D721Med (cell line): ENCODE measurements at places on chromosomes 1 and 21.
A peak's percentile ranks its signal among the peaks of the same experiment; 100 is the strongest.

DNA sequence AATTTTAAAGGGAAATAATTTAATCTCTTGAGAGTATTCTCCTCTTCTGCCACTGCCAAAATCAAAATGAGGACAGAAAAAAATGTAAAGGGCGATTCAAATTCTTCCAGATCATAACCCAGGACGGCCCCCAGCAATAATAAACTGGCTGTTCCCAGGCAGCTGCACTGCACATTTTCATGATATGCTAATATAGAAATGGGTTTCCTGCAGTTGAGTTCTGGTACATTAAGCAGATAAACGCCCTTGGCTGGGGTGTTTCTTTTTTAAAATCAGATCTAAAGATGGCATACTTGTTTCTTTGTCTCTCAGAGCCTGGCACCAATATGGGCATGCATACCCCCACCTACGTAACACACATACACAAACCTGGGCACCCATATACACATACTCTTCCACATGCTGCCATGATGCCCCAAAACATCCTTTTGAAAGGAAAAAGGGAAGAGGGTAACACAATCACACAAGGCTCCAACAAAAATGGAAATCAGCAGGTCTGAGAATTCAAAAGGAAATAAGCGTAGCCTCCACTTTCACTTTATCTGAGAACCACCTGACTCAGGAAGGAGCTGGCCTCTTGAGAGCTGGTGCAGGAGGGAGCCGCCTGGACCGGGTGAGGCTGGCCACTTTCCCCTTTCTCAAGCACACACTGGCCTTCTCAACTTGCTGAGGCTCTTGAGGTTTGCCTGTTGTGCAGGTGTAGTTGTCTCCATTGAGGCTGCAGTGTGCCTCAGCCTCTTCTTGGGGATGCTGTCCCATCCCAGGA lies 653.4 kb downstream of the KIF26B start:
- no peak for DNase-seq

DNA sequence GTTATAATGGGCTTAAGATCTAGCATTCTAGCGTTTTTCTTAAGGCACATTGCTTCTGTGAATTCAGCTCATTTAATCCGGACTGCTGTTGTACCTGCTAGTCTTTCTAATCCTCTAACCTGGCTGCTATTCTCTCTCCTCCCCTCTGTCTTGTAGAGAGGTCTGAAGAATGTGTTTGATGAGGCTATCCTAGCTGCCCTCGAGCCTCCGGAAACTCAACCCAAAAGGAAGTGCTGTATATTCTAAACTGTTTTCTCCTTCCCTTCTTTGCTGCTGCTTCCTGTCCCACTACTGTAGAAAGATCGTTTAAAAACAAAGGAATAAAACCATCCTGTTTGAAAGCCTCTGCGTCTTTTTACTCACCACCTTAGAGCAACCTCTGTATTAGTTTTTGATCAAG lies 37.3 kb downstream of the CDC42 start:
- DNase-seq, result no peak

DNA sequence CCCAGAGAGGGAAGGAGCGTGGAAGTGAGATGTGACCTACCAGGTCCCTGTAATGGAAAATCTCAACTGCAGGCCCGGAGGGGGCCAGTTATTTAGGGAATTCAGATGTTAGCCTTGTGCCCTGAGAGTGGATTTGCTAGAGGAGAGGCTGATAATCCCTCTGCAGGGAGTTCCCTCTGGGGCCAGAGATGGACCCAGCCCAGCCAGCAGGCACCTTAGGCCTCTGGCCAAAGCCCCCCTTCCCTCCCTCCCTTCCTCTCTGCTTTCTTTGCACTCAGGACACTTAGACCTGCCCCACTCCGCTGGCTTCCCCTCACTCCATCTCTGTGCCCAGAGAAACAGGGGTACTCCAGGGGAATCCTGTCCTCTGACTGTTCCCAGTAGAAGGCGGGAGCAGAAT lies 1.5 kb upstream of the ATP1A2 start:
- DNase-seq, result no peak

- DNase-seq, result no peak
Measured at GRCh38 chr21:43269440-43269839, 100.6 kb downstream of the CRYAA start.

DNA sequence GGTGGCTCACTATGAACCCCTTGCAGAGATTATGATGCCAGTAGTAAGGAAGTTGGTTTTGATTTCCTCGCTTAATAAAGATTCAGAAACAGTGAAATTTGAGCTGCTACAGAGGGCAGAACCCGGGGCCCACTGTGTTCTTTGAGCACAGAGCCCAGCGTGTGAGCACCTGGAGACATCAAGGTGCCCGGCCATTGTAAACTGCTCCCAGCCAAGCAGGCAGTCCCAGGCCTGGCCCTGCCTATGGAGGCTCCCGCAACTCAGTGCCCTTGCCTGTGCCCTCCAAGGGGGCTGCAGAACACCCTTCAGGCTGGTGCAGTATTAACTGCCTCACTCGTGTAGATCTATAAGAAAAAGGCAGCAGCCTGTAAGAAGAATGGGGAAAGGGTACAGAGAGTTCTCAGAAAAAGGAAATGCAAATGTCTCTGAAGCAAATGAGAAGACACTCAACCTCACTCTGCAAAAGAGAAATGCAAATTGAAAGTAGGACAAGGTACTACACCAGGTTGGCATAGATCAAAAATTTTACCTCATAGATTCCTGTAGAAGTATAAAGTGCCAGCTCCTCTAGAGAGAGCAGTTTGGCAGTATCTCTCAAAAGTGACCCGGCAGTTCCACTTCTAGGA lies 323.7 kb downstream of the HHAT start:
- no peak for DNase-seq

DNA sequence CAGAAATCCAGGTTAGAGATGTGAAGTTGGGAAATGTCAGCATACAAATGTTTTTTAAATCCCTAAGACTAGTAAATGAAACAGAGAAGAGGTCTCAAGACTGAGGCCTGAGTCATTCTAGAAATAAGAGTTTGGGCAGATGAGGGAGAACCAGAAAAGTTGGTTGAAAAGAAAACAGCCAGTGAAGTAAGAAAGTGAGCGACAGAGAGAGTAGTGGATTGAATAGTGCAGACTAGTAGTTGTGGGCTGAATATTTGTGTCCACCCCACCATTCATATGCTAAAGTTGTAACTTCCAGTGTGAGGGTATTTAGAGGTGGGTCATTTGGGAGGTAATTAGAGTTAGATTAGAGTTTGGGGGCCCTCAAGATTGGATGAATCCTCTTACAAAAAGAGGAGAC lies 889.2 kb downstream of the TTLL7 start:
- DNase-seq, result no peak

GRCh38 chr1:212486619-212486975 lies 53.9 kb downstream of the NENF start:
- no peak for DNase-seq

DNA sequence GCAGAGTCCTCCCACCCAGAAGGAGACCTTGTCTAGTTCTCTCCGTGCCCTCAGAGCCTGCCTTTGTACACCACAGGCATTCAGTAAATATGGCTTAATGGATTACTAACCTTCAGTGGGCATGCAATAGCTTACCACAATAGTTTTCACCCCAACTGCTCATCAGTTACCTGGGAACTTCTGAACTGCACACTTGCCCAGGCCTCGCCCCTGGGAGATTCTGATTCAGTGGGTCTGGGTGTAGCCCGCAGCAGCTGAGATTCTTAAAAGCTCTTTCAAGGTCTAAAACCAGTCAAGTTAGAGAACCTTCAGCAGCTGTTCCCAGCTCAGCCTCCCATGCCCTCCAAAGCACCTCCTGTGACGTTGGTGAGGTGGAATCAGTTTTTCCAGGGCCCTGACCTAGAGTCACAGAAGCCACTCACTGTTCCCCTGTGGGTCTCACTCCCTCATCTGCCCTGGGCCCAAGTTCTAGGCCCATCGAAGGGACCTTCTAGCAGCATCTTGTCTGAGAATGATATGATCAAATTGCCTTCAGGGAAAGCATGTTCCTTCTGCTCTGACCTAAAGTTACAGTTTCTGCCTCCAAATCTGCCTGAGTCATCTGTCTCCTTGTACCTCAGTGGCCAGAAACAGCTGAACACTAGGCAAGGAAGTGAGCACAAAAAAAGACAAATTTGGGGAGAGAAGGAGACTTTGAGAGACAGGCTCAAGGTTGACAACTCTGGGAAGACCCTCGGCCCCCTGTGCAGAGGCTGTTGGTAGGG lies 10.8 kb downstream of the ASAP3 start:
- DNase-seq, result no peak

DNA sequence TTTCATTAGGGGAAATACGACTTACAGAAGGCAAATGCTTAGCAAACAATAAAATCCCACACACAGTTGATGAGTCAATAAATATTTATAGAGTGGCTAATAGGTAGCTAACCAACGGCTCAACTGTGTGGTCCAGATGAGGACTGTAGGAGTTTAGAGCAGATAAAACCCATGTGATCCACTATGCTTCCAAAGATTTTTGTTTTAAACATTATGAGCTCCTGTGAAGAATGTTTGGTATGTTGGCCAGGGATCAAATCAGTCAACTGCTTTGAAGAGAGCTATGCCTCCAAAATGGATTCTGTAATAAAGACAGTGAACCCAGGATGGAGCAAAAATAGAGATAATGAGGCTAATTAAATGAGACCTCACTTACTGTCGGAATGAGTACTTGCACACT lies 72.3 kb upstream of the COL11A1 start:
- no peak for DNase-seq

- no peak for DNase-seq
Measured at GRCh38 chr21:32298658-32299081, at the start of gene MRAP. TSS of gene MRAP (plus strand) at chr21:32298855. CDS start at chr21:32298972, 117 bp downstream.

GRCh38 chr21:41878831-41879189 lies 334 bp downstream of the PRDM15 start:
- peak; percentile 79 for DNase-seq

DNA sequence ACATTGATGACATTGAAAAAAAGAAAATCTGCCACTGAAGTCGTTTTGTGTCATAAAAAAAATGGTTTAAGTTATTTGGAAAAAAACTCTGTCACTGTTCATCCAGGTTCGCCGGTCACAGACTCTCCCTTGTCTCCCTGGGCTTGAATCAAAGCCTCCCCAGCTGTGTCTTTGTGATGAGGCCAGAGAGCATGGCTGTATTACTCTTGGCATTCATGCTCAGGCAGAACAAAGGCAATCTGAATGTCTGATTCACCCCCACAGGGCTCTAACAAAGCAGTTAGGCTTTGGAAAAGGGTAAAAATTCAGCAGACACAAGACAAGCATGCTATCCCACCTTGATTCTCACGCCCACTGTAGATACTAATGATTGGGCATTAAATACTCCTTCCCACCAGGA lies 304.3 kb upstream of the PLD5 start:
- DNase-seq, result no peak

- no peak for DNase-seq
Measured at GRCh38 chr21:32949701-32950100, 76.0 kb upstream of the OLIG2 start.

DNA sequence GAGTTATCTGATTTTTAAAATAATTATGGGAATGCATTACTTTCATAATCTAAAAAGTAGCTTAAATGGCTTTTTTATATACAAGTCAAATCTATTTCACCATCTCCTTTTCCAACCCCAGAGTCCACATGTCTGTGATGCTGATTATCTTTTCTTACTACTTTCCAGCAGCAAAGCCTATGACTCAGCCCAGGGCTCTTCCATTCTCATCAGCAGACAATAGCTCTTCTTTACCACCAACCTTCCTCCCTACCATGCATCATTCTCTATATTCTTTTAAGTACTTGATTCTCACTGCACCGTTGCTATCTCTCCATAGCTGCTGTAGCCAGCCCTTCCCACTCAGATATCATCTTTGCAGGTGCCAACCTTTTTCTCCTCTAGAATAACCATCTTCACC lies 61.3 kb downstream of the OVGP1 start:
- DNase-seq, result no peak

DNA sequence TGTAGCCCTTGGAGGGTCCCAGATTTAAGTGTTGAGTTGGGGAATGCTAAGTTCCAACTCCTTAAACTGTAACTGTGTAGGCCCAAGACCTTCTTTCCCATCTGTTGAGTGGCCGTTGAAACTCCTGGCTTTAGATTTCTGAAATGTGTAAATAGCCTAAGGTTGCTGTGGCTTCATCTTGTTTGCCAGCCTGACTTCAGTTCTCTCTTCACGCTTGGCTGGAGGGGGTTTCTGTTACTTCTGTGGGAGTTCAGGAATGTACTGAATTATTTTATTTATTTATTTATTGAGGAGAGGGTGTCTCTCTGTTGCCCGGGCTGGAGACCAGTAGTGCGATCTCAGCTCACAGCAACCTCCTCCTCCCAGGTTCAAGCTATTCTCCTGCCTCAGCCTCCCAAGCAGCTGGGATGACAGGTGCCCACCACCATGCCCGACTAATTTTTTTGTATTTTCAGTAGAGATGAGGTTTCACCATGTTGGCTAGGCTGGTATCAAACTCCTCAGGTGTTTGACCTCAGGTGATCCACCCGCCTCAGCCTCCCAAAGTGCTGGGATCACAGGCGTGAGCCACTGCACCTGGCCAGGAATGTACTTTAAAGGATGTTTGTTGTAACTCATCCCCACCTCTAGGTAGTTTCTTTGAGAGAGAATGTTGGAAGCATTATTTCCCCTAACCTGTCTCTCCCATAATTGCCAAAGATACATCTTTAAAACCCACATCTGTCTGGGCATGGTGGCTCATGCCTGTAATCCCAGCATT lies 5.9 kb downstream of the TTC39A start:
- DNase-seq, result no peak

GRCh38 chr1:184258525-184258924 lies 128.3 kb upstream of the C1orf21 start:
- no peak for DNase-seq

DNA sequence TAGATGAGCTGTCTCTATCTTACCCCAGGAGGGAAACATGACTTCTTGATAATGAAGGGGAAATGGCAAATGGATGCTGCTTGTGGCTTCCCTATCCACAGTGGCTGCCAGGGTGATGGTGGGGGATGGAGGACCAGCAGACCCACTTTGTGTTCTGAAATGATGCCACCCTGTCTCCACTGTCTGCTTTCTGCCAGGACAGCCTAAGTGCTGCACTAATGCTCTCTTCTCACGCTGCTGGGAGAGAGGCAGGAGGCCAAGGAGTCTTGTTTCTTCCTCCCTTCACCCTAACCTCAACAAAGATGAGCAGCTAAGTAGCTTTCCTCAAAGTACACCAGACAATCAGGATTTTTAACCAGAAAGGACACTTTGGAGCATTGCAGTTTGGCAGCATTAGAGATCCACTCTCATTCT lies 36.6 kb downstream of the XCL1 start:
- DNase-seq, result no peak

DNA sequence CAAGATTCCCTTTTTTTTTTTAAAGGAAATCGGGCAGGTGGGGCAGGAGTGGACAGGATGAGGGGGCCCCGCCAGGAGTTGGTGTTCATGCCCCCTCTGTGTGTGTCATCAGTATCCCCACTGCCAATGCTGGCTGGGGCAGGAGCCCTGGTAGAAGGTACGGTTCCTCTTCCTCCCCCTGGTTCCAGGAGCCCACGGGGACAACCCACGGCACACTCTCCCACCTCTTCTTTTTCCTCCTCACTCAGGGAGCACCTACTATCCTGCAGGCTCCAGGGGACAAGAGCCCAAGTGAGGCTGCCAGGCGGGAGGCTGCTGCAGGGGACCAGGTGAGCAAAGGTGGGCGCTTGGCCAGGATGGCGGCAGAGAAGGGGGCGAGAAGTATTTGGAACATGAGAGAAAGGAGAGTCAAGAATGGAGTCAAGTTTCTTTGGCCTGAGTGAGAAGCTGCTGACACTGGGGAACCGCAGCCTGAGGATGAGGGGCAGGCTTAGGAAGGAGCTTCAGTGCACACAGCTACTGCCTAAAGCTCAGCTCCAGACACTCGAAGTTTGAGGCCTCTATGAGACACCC lies 26.5 kb downstream of the ECE1 start:
- no peak for DNase-seq

GRCh38 chr1:12630946-12631530 lies 12.8 kb upstream of the AADACL4 start:
- DNase-seq, result no peak

GRCh38 chr1:203693721-203694120 lies 67.1 kb downstream of the ATP2B4 start:
- no peak for DNase-seq

- DNase-seq, result no peak
Measured at GRCh38 chr1:151945725-151946722, 36.7 kb upstream of the THEM4 start.
